Stimulated activated CD8-positive, alpha-beta memory T cell treated with anti-CD3 and anti-CD28 coated beads, Interleukin-4, amount 100 ng/mL, for 4 hours (primary cell): ENCODE measurements at places on chromosomes 1 and 21.

DNA sequence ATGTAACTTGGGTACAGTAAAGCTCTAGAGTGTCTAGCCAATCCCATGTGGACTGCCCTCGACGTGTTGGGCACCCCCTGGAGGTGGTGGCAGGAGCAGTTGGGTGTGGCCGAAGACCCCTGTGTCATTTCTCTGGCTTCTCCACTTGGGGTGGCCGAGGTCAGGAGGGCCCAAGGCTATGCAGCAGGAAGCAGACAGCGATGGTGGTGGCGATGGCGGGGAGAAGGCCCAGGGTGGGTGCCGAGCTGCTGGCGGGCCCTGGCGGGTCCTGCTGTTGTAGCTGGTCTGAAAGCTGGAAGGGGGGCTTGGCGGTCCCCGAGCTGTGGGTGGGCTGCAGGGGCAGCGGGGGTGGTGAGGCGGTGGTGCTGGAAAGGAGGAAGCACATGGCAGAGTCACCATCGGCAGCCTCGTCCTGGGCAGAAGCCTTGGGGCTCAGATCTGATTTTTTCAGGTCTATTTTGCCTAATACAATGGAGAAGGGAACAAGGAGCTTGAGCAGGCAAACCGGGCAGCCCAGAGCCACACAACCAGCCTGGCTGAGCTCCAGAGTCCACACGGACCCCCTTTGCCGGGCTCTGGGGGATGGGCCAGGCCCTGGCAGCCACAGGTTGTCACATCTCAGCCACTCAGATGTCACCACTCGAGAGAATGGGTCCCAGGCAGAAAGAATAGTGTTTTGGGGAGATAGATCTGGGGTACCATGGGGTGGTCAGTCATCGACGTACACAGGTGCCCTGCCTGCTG, 231.3 kb downstream of the TRABD2B start:
- DNase-seq, result no peak

GRCh38 chr1:46817814-46818213, 19.0 kb downstream of the CYP4B1 start:
- DNase-seq, result no peak

GRCh38 chr1:206742719-206743383, 27.7 kb upstream of the IL19 start:
- DNase-seq, result no peak

GRCh38 chr21:33971492-33972013, 55.9 kb upstream of the ATP5PO start:
- no peak for DNase-seq

DNA sequence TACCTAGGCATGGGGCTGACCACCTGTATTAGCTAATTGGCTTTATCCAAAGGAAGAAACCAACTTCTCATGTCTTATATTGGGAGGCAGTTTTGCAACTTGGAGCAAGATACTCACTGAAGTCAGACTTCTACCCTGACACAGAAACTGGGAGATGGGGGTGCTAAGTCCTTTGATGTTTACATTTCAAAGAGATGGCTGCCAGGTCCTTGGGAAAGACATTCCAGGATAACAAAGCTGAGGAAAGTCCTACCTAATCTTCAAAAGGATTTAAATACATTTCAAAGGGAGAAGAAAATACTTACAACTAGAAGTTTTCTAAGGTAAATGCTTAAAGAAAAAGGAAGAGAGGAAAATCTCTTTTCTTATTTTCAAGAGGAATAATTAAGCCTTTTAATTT, 62.1 kb downstream of the FH start:
- no peak for DNase-seq

DNA sequence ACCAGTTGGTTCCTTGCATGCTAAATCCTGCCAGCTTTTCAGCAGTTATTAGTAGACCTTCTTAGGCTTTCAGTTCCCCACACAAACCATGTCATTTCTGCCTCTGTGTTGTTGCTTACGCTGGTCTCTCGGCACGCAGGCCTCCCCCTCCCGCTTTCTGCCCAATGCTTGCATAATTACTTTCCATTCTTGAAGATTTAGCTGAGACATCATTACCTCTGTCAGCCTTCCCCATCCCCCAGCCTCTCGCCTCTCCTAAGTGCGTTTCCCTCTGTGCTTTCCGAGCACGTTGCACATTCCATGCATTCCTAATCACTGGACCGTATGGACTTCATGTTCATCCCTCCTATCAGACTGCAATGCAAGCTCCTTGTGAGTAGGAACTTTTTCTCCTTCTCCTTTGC, 26.8 kb downstream of the TSHB start:
- DNase-seq, result no peak

DNA sequence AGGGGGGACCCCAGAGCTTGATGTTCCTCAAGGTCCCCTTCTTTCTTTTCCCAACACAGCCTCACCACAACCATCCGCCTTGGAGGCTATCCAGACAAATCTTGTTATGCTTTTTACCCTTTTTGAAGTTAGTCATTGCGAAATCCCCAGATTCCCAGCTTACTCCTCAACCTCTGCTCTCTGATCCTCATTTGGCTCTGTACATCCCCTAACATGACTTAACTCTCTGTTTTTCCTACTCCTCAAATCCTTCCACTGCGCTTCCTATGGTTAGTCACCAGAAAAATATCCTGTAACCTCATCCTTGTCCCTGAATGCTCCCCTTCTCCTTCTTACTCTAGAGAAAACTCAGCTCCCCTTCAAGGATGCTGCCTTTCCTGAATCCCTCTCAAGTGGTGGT, 189.1 kb upstream of the POU3F1 start:
- no peak for DNase-seq

GRCh38 chr1:84742653-84743052, 52.4 kb upstream of the SSX2IP start:
- DNase-seq, result no peak

DNA sequence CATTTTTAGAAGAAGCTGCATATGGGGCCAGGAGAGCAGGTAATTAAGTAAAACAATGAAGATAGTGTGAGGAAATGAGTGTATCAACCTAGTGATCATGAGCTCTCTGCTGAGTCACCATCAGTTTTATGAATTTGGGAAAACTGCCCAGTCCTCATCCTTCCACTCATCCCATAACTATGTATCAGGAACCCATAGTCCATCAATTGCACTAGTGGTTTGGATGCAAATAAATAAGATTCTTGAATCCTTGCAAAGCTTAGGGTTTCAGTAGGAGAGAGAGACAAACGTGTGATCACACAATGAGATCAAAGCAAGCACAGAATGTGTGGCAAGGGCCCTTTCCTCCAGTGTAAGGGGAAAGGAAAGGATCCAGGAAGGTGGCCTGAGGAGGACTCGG, 145.6 kb downstream of the ZZZ3 start:
- DNase-seq, result no peak

GRCh38 chr1:174497478-174497877, 49.7 kb downstream of the GPR52 start:
- no peak for DNase-seq

GRCh38 chr1:41537788-41538351, 53.4 kb upstream of the EDN2 start:
- DNase-seq, result no peak

- no peak for DNase-seq
Measured at GRCh38 chr1:181061487-181061886, 27.0 kb upstream of the IER5 start.

GRCh38 chr1:55402671-55403464, 187.7 kb upstream of the USP24 start:
- DNase-seq, result no peak

DNA sequence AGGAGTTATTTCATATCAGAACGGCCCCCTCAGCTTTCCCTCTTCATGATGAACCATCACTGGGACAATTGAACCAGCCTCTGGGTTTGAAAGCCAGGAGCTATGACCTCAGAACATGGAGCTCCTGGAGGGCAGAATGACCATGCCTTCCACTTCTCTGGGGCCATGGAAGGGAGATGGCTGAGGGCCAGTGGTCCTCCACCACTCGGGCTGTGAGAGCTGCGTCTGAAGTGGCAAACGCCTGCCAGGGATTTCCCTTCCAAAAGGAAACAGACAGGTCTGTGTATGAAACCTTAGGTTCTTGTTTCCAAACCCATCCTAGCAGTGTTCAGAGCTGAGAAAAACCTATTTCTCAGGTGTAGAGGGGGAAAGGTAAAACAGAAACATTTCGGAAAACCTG, 22.5 kb downstream of the PKP1 start:
- no peak for DNase-seq

DNA sequence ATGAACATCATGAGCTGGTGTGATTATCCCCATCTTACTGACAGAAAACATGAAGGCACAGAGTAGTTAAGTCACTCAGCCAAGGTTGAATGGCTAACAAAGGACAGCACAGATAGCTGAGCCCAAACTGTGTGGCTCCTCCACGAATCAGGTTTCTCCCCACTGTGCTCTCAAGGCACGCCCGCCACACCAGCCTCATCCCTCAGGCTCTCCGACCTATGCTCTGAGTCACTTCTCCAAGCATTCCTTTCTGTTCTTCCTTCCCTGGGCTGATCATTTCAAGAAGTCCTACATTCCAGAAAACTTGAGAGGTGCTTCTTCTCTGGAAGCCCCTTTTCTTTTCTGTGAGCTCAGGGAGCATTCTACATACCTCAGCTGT, 25.3 kb upstream of the SDC3 start:
- no peak for DNase-seq

DNA sequence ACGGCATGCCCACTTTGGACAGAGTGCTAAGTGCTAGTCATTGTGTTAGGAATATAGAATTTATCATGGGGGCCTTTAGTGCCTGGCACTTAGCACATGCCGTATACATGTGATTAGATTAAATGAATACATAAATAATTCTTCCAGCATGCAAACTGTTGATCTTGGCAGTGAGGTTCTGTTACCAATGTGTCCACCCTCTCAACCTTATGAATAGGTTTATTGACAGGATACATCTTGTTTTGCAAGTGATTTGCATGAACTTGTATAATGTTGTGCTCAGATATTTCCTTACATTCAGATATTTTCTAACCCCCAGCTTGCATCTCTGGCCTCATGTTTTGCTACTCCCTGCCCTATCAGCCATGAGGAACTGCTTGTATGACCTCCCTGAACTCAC, 60.3 kb upstream of the ZNF648 start:
- DNase-seq, result no peak

GRCh38 chr1:163271535-163271934, 50.2 kb upstream of the NUF2 start:
- DNase-seq, result no peak

- DNase-seq, result no peak
Measured at GRCh38 chr1:244496186-244496585, 35.1 kb downstream of the CATSPERE start.

DNA sequence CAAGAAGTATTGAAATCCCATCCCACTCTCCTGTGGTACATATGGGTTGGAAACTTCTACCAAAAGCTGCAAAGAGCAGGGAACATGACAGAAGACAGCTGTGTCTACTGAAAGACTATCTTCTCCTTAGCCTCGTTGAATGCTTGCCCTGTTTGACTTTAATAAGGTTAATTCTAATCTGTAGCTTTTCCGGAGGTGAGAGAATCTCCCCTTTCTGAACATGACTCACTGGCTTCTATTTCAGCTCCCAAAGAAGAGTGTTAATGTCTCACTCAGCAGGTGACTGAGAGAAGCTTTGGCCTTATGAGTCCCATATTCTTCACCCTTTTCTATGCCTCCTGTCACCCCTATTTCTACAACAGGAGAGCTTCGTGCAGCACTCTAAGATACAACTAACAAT, 88.3 kb downstream of the HHIPL2 start:
- no peak for DNase-seq

GRCh38 chr1:59687081-59687480, 127.7 kb upstream of the HOOK1 start:
- DNase-seq, result no peak

- no peak for DNase-seq
Measured at GRCh38 chr1:46818591-46818990, 19.7 kb downstream of the CYP4B1 start.

DNA sequence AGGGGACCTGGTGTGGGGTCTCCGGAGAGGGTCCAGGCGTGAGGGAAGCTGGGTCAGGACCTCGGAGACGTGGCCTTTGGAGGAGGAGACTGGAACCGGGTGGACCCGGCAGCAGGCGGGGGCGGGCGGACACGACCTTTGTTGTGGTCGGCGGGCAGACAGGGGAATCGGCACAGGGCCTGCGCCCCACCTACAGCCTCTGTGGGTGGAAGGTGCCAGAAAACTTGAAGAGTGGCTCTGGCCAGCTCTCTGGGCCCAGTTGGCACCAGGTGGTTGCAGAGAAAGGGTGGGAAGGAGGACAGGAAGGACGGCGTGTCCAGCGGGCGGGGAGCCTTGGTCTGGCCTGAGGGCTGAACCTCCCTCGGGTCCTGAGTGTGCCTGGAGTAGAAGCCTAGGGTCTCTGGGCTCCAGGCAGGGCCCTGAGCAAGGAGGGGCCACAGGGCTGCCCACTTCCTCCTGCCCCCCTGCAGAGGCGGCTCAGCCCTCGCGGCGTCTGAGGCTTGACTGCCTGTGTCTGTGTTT, 7.7 kb upstream of the TTLL10 start:
- DNase-seq, result no peak

DNA sequence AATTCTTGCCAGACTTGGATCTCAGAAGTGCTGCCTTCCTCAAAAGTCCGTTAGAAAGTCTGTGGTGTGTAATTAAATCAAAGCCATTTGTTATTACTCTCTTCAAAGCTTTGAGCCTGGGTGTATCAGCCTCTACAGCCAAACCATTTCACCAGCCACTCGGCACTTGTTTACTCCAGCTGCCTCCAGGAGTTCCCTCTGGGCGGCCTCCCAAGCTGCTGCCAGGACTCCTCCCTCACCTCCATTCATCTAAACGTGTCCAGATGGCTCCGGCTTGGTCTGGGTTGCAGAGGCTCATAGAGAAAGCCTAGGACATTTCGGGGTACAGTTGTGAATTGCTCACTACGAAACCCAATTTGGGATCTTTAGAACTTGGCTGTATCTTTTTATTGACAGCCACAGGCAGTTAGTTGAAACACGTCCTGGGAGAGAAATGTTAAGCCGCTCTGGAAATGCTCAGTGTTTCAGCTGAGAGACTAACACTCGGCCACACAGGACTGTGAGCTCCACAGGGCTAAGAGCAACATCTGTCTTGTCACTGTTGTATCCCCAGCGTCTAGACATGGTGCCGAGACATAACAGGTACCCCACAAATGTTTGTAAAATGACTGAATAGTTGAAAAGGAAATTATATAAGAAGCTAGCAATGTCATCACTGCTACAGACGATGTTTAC, 116.9 kb upstream of the NGF start:
- no peak for DNase-seq

DNA sequence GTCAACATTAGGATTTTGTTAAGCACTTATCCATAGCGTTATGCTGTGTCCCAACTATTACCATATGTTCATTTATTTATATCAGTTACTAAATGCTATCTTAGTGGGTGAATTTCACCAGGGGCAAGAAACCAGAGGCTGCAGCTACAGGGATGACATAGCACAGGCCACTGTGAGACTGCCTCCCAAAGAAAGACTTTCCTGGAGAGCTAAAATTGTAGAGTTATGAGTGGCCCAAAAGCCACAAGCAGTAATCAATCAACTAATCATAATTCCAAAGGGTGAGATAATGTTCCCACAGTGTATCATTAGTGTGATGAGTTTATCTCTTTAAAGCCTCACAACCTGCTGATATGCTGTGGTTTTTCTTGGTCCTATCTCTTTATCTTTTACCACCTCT, 3.8 kb upstream of the TGFB2 start:
- no peak for DNase-seq

DNA sequence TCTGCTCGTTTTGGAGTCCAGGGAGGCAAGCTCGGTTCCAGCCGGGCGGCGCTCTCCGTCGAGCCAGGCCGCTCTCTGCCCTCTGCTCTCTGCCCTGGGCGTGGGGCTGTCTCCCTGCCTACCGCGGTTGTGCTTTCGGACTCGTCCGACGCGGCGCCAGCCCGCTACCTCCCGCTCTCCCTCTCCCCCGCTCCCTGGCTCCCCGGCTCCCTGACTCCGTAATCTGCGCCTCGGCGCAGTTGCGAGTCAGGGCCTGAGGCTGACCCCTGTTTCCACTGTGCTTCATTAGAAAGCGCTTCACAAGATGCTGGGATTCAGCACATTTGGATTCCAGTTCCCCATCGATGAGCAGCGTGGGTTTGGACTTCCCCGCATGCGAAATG, 2.2 kb downstream of the SOX13 start:
- DNase-seq, result no peak
